Tibial nerve (tissue), 4 donors: ENCODE measurements at places on chromosomes 5 and 9.

DNA sequence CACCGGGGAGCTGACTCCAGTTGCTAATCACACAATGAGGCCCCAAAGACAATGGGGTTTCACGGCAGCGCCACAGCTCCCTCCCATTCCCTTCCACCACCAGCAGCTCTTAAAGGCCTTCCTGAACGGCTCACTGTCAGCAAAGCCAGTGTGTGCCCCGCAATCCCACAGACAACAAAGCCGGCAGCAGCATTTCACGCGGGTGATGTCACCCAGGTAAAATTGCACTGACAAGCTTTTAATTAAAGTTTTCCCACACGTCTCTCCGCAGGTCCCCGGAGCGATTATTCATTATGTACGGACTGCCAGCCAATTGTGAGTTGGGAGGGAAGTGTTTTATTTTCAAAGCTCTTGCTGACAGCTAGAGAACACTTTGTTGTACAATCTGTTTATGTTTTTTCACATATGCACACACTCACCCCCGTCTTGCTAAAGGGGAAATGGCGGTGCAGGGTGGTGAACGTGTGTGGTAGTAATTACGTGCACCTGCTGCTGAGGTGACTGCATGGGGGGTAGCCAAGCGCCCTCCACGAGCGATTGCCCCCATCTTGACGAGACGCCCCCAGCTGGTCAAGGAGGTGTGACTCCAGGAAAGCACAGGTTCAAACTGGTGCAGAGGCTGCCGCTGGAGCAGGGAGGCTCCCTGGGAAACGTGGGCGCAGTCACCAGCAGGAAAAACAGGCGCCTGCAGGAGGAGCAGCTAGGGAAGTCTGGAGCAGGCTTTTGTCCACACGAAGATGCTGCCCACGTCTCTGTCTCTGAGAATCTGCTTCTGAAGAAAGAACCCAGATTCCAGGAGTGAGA is 65.0 kb downstream of the IRX2 start:
- no peak for DNase-seq

DNA sequence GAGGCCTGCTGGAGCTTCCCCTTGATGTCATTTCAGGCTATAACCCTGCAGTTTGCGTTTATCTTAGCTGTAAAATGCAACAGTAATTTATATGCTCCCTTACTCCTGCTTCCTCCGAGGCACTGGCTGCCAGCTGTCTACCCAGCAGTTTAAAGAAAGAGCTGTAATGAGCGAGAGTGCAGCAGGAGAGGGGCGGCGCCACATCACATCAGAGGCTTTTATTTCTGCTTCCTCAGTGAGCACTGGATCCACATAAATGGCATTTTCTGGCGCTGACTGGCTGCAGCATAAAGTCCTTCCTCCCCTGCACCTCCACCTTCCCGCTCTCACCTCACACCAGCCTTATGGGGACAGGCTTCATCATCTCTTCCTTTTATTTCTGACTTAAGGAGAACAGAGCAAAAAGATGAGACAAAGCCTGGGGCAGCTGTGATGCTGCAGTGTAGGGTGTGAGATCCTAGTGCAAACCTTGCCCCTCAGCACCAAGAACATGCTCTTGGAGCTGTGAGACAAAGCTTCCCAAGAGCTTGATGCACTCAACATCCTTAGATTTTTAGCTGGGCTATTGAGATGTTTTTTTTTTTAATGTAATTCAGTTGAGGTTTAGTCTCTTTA is 829.6 kb upstream of the ZNF608 start:
- no peak for DNase-seq

DNA sequence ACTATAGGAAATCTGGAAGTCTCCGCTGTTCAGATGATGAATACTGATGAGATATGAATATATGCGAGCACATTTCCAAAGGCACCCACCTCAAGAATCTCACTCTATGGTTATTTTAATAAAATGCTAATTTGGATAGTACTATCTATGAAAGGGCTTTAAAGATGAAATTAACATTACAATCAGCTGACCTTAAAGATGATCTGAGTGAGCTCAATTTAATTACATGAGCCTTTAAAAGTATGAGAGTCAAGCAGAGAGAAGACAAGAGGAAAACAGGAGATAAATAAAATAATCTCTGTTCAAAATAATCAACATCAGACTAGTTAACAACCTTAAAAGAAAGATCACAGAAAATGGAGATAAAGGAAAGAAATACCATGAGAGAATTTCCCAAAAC is 474.1 kb upstream of the TUSC1 start:
- DNase-seq: no peak

- no peak for DNase-seq
Observed at GRCh38 chr5:74865804-74866595, at the start of gene FAM169A. TSS of gene FAM169A (minus strand) at chr5:74866387. CDS start at chr5:74841676, 24,711 bp downstream.

DNA sequence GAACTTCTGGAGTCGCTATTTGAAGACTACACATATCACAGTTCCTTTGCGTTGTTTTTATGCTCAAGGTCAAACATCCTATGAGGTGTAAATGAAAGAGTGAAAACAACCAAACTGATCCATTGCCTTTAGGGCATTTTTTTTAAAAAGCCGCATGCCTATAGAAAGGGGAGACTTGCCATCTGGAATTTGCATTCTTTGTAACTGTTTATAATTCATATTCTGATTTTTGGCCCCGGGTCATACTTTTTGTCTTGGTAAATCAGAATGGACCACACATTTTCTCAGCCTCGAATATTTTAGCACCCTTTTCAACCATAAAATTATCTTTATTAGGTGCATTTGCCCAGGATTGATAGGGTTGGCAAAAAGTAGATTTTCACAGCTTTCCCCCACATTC is 188.0 kb downstream of the GOLPH3 start:
- no peak for DNase-seq

- no peak for DNase-seq
Observed at GRCh38 chr5:114648940-114649339, 287.1 kb downstream of the KCNN2 start.

DNA sequence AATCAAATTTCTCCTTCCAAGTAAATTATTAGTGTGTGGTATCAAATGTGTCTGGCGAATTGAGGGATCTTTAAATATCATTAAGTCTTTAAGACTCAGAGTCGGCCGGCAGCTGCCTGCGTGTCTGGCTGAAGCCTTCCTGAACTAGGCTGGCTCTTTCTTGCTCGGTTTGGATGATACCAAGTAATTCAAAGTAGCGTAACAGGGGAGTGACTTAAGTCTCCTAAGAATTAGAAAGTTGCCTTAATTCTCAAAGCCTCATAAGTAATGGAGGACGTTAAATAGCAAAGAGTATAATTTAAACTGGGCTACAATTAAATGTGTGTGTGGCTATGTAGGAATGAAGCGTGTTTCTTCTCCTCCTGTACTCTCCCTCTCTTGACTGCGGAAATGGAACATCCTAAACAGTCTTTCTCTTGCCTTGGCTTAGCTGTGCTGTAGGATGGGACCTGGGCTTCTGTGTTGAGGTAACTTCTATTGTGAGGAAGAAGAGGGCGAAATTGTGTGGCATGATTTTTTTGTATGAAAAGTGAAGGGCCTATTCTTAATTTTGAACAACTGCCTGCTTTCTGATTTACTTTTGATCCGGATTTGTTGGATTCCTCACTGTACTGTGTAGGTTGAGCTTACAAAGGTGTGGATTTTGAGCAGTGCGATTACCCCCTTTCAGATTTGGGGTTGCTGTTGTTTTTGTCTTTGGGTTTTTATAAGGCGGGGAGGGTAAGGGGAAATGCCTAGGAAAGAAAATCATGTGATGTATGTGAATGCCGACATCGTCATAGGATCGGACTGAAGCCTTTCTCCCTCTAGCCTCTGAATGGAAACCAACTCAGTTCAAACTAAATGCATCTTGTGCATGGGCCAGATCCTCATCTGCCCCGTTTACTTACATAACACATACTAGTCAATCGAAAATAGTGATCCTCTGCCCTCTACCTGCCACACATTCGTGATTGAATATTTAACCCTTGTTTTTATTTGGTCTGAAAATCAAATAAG is 29.9 kb downstream of the CPEB4 start:
- DNase-seq: peak; percentile 47

DNA sequence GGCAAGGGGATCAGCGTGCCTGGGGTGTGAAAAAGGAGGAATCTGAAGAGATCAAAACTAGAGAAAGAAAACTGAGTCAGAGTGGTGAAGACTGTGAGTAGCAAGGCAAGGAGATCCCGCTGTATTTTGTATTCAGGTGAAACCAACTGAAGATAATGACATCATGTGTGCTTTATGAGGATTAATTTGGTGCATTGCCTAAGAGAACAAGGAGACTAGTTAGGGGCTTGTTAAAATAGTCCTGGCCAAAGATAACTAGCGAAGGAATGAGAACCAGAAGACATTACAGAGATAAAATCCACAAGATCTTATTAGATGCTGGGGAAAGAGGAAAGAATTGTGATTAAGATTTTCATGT is 16.9 kb upstream of the GPX3 start:
- DNase-seq: no peak

GRCh38 chr9:76452839-76453238 is 6.1 kb upstream of the GCNT1 start:
- no peak for DNase-seq

DNA sequence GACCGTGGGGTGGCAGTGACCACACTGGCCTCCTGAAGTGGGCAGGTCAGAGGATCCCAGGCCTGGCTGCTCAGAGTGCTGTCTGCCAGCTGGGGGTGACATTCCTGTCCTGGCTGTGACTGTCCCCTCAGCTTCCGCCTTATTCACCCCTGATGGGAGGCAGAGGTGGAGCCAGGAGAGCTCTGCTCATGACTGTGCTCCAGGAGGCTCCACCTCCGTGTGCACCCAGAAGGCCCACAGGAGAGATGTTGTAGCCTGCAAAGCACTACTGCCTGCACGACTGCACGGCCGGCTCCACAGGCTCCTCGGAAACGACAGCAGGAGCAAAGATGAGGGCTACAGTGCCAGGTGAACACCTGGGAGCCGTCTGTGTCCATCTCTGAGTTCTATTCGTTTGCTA is 60.9 kb downstream of the ROPN1L start:
- no peak for DNase-seq

GRCh38 chr9:134221273-134222017 is 57.1 kb upstream of the RNU6ATAC start:
- no peak for DNase-seq

DNA sequence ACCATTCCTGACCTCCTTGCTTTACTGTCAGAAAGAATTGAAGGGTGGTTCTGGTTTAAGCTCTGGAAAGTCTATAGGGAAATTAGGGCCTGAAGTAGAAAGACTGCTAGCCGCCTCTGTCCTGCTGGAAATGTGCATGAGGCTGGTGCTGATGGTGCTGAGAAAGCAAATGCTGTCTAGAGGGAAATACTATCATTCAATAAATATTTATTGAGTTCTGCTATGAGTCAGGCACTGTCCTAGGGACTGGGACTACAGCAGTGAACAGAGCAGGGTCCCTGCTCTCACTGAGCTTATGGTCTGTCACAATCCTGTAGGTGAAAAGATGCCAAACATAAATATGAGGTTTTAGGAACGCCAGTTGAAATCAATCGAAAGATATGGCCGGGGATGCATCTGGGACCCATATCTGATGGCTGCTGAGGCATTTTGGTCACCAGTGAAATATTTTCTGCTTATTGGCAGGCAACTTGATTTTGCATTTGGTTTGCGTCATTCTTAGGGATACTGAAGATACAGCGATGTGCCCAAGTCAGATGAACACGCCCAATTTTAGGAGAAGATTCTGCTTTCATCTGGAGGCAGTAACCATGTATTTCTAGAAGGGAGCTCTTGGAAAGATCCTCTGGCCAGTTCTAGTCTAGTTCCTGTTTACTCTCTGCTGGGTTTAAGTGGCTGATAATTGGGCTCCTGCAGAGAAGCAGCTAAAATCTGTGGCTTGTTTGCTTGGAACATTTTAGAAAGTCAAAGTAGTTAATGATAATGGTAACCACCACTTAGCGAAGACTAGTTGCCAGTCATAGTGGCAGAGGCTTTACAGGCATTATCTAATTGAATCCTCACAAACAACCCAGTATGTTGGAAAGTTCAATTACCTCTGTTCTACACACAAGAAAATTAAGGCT is 73.3 kb downstream of the INSYN2B start:
- no peak for DNase-seq

DNA sequence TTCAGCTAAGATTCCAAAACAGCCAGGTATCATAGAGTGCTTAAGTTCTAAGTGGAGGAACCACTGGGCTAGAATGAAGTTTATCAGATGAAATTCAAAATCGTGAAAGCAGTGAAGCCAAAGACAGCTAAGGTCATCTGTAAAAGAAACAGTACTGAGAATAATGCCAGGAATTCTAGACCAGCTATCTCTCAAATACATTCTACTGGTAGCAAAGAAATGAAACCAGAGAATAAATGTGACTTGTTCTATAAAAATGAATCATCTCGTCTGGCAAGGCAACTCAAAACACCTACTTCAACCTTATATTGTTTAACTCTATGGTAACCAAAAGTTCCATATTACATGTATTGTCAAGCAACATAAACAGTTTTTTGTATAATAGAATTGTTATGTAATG is 51.3 kb upstream of the RGMB start:
- no peak for DNase-seq

DNA sequence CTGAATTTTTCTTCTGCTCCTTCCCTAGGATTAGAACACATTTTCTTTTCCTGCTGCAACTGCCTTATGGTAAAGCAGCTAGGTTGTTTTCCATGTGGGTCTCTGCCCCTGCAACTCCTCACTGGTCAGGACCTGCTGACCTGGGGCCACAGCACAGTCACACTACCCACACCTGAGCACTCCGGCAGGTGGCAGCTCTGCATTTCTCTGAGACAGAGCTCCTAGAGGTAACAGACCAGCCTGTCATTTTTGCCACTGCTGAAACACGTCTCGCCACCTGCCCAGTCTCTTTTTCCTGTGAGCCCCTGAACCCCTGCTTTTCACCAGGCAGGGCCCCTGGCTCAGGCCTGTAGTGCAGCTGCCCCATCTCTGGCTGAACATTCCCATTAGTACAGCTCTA is 609.6 kb downstream of the HINT1 start:
- no peak for DNase-seq
